ENCODE measurements at places on chromosomes 11 and 22. TPM values are rescaled to one million over a fixed set of nuclear protein-coding genes. Genes with fewer than 3 reads are reported as not detected.

GRCh38 chr11:6606471-6607189, 3.1 kb downstream of the ILK start:
- DNase-seq: peak; percentile 79

- no peak for DNase-seq
Observed at GRCh38 chr11:117633976-117634755, 162.8 kb downstream of the DSCAML1 start.

DNA sequence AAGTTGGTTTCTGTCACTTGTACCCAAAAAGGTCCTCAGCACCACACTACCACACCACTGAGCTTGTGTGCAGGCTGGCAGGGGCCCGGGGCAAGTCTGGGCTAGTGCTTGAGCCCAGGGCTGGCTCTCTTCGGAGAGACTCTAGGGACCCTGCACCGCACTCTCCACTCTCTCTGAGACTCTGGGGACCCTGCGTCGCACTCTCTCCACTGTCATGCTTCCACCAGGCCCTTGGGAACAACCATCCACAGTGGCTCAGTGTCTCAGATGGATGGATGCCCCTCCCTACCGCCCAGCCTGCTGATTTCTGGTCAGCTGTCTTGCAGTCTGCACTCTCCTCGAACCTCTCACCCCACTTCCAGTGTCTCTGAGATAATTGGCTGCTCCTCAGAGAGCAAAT, 2.0 kb upstream of the SBF1 start:
- no peak for DNase-seq

DNA sequence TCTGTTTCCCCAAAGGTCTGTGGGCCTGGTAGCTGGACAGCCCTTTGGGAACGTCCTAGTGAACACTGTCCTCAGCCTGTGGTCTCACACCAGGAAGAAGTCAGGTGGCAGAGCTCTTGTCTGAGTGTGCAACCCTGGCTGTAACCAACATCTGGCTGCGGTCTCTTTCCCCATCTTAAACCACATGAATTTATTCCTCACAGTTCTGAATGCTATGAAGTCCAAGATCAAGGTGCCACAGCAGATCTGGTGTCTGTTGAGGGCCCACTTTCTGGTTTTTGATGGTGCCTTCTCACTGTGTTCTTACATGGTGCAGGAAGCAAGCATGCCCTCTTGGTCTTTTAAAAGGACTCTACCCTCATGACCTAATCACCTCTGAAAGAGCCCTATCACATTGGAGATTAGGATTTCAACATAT, 2.7 kb downstream of the UPB1 start:
- DNase-seq: no peak

- DNase-seq: no peak
Observed at GRCh38 chr11:81165164-81165563, 1568.5 kb downstream of the FAM181B start.

DNA sequence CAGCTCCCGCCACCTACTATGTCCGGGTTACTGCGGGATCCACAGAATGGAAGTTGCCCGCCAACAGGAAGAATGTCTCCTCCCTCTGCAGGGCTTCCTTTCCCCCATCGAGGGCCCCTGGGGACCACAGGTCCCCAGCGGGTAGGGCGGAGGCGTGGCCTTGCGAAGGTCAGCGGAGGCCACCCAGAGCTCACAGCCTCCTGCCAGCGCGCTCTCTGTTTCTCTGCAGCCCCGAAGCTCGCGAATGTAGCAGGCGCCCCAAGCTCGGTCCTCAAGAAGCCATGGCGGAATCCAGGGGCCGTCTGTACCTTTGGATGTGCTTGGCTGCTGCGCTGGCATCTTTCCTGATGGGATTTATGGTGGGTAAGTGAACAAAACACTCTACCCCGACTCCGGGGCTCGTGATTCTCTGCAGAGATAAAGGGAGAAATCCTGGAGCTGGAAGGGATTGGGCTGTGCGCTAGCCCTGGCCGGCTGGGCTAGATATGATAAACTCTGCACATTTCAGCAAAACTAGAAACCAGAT, at the start of gene NAALAD2:
NAALAD2 (plus strand) TSS at position 186 of the 526 bp plus-strand sequence; CDS start at position 282, 96 bp downstream.
- DNase-seq: peak; percentile 37

DNA sequence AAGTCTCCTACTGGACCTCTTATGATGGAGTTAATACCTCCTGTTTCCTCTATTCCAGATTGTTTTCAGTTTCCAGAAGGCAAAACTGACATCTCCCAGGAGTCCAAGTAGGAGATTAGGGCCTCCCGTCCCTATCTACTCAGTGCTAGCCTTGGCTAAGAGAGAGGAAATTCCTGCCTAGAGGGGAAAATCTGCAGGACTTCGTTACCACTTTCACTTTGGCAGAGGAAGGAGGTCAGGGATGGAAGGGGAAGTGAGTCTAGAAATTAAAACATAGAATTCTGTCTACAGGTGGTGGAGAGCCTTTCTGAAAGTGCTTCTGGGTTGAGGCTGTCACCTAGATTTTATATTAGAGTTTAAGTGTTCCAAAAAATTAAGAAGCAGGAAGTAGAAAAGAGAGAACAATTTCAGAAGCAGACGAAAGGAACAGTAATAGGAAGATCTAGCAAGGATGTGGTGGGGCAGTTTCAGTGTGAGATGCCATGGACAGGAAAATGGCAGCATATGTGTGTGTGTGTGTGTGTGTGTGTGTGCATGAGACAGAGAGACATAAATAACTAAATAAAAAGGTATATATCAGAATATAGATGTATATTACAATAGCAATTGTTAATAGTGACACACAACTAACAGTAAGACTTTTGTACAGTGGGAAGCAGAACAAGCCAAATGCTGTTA, 2.4 kb upstream of the TRIM68 start:
- DNase-seq: no peak

GRCh38 chr22:30208631-30209603, 37.6 kb downstream of the LIF start:
- no peak for DNase-seq

GRCh38 chr11:96006037-96006436, 82.1 kb upstream of the MTMR2 start:
- DNase-seq: no peak

DNA sequence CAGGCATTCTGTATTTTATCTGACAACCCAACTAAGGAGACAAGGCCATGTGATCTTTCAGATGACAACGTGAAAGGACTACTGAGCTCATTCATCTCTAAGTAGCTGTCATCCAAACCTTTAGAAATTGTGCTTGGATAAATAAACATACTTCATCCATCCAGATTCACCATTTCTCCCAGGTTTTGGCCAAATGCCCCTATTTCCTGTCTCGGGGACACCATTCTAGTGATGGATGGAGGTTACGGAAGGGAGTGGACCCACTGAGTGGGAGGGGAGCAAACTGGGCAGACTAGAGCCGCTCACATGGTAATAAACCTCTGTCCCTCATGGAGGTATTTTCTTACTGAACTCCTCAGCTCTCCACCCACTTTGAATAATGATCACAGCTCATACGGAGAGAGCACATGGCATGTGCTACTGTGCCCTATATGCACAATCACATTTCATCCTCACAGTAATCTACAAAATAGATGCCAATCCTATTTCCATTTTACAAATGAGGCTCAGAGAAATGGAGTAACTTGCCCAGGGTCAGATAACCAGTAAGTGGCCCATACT, 114.4 kb downstream of the SLC1A2 start:
- no peak for DNase-seq

DNA sequence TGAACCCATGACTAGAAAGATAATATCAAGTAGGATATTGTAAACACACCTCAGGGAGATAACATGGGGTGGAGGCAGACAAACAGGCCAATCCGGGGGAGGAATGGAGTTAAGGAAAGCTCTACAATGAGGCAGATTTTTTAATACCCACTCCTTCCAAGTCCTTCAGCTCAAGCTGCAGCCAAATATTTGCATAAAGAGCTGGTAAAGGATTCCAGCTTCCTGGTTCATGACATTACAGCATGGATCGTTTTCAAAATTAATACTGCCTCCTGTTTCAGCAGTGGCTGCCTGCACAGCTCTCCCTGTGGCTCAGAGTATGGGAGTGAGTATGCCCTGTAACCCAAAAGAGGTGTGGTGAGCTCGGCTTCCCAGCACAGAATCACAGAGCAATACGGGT, 5.1 kb downstream of the POU2AF3 start:
- no peak for DNase-seq

- DNase-seq: no peak
Observed at GRCh38 chr11:46360878-46361277, 13.6 kb downstream of the DGKZ start.

- DNase-seq: no peak
Observed at GRCh38 chr11:126891556-126892217, 108.9 kb downstream of the KIRREL3 start.

DNA sequence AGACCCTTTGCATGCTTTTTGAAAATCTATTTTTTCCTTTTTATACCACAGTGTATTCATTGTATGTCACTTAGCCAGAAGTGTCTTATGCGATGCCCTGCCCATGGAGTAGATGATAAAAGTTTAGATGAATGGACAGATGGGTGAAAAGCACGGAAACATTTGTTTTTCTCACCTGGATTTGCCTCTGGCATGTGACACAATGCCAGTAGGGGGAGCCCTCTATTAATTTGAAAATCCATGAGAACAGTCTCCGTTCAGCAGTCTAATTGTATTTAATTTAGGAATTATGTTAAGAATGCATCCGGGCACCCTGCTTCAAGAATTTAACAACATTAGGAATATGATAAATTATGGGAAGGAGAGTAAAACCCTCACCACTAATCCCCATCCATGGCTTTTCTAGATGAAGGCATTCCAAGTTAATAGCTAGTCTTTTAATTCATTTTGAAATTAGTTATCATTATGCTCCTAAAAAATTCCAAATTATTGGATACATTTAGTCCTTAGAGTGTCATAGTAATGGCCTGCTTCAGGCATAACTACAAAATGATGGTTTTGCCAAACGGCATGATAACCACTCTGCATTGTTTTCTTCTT, 55.3 kb upstream of the ALKBH3 start:
- no peak for DNase-seq

- DNase-seq: no peak
Observed at GRCh38 chr22:17734187-17734586, 40.1 kb downstream of the BID start.

DNA sequence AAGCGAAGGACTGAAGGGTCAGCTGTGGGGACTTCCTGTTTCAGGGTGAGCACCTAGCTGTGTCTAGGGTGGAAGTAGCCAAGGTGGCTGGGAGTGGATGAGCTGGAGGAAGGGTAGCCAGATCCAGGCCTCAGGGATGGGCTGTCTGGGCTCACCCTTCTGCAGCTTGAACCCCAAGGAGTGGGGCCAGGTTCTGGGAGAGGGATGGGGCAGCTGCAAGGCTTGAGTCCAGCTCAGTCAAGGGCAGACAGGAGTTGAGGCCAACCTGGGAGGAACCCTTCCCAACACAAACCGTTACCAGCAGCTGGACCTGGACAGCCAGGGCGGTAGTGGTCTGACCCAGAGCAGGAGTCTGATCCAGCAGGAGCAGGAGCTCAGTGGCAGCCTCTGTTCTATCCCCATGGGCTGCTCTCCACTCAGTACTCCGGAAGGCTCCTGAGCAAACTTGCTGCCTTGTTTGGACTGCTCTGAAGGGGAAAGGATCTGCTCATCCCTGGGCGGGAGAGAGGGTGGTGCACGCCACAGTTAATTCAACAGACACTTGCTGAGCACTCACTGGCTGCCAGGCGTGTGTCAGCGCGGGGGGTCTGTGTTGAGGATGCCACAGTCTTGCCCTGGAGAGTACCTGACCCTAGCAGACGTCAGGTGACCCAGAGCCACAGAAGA, 53.8 kb upstream of the THY1 start:
- DNase-seq: peak; percentile 5

DNA sequence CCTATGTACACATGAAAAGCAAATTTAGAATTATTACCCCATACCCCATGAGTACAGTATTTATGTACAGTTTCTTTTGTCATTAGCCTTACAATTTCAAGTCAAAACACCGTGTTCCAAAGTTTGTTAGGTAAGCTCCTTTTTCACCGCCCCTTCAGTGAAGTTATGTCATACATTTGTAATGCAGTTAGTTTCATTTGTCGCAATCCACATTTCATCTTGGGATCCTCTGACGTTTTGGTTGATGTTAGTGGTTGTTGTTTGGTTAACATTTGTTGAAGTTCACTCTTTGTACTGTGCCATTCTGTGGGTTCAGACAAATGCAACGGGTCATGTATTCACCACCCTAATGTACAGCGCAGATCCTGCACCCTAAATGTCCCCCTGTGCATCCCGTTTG, 45.2 kb downstream of the ARHGEF12 start:
- DNase-seq: no peak

DNA sequence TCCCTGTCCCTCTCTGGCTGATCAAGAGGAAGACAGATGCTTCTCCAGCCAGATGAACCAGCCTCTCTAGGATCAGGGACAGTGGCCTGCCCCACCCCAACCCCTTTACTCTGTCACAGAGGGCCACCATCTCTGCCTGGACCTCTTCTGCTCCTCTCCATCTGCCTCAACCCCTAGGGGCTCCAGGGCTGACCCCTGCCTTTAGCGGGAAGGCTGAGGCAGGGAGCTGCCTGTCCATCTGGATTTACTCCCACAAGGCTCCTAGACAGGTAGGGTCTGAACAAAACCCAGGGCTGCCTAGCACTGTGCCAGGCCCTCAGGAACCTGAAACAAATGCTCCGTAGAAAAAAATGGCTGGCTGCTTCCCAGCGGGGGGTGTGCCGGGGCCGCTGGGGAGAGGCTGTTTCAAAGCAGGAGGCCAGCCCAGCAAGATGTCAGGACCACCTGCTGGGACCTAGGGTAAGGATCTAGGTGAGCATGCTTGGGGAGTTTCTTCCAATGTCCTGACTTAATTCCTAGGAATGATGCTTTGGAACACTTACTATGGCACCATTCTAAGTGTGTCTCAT, 3.2 kb downstream of the CHST1 start:
- DNase-seq: no peak

- DNase-seq: no peak
Observed at GRCh38 chr11:559020-559620, 1.4 kb downstream of the LMNTD2 start.

The OR52N4 gene
- not detected for total RNA-seq

The MRGPRF gene
- total RNA-seq: 0.24 TPM

The TBX10 gene
- not detected for total RNA-seq

The GDPD5 gene
- total RNA-seq: 32.4 TPM

The LYVE1 gene
- total RNA-seq: not detected

The P2RY6 gene
- total RNA-seq: 0.14 TPM

The MS4A3 gene
- not detected for total RNA-seq

The SYT13 gene
- total RNA-seq: 24.5 TPM

The WT1 gene
- total RNA-seq: not detected

The SCN3B gene
- 5.1 TPM for total RNA-seq

The SLC22A12 gene
- not detected for total RNA-seq

The FAM180B gene
- 0.29 TPM for total RNA-seq

The TRMT2A gene
- total RNA-seq: 86.5 TPM

The MRGPRX3 gene
- total RNA-seq: not detected

The TNNI2 gene
- total RNA-seq: 0.55 TPM

The SORL1 gene
- total RNA-seq: 31.8 TPM

The KDM2A gene
- 102 TPM for total RNA-seq
